Endothelial cell of coronary artery (primary cell): ENCODE measurements at places on chromosomes 7 and 10. TPM values are rescaled to one million over a fixed set of nuclear protein-coding genes. Genes with fewer than 3 reads are reported as not detected.

Gene EN2
- total RNA-seq, result 0.09 TPM in 1 of 2 replicates, not detected in the other

Gene MICU1
- total RNA-seq, result 27.2 and 27.6 TPM in 2 replicates

Gene CPN1
- not detected in 2 replicates for total RNA-seq

Gene NACAD
- total RNA-seq, result 0.18 and 1.0 TPM in 2 replicates

Gene TMEM130
- total RNA-seq, result not detected in 2 replicates

Gene CYP26A1
- 0.19 and 0.36 TPM in 2 replicates for total RNA-seq

Gene STAG3
- 0.09 and 0.19 TPM in 2 replicates for total RNA-seq

Gene STEAP1B
- total RNA-seq, result 23.6 and 29.0 TPM in 2 replicates

Gene MCM10
- 5.1 and 14.1 TPM in 2 replicates for total RNA-seq

Gene GFRA1
- 3.7 TPM in 1 of 2 replicates, not detected in the other for total RNA-seq

Gene TMEM236
- under 0.01 and 0.19 TPM in 2 replicates for total RNA-seq

Gene HGF
- 0.09 and 4.0 TPM in 2 replicates for total RNA-seq

Gene JAZF1
- 3.6 and 5.3 TPM in 2 replicates for total RNA-seq

Gene LRRC61
- total RNA-seq, result 0.19 TPM in 1 of 2 replicates, not detected in the other

Gene CDH23
- total RNA-seq, result under 0.01 TPM in 2 replicates

Gene NUTM2E
- 0.09 TPM in 1 of 2 replicates, not detected in the other for total RNA-seq
